ENCODE measurements at places on chromosomes 5 and 9. TPM values are rescaled to one million over a fixed set of nuclear protein-coding genes. Genes with fewer than 3 reads are reported as not detected.

DNA sequence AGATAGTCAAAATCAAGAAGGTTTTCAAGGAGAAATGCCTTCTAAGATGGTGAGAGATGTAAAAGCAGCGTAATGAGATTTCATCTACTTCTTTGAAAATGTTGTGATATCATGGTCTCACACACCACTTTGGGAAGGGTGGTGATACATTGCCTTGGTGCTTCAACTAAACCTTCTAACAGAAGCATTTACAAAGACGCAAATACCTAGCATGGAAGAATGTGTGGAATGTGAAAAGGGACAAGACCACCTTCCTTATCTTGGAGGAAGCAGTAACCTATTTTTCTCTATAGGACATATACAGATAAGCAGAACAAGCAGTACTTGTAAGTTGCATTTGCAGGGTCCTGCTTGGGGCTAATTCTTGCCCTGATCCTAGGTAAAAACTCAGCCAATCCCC, 38.8 kb downstream of the PCA3 start:
- peak overlapping the region; percentile 19 for H3K4me3 ChIP-seq
- peaks cover 19% of the 10 kb centered on the region for H3K4me1 ChIP-seq
- no peaks in the 10 kb centered on the region for H3K36me3 ChIP-seq

DNA sequence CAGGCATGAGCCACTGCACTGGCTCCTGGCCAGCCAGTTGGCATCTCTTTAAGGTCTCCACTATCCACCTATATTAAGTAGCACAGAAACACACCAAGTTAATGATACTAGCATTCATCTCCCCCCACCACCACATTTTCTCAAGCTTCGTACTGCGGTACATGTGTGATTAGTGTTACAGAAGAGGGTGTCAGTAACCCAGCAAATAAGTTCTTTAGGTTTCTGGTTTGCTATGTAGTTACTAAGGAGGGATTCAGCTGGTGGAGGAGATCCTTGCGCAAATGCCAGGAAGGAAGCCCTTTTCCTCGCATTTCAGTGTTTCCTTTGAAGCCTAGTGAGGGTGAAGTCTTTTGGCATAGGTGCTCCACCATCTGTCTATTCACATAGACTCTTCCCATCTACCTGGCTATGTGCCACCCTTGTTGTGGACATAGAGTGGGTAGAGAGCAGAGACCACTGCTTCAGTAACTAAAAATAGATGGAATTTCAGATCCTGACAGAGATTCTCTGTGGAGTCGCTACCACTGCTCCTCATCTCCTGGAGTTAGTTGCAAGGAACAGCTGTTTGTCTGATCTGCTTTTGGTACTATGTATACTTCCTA, 16.7 kb downstream of the UBE2D2 start:
- no peaks in the 10 kb centered on the region for H3K27me3 ChIP-seq
- H3K4me3 ChIP-seq = no peak overlapping the region
- no peak for DNase-seq
- H3K27ac ChIP-seq = no peak overlapping the region

- H3K27me3 ChIP-seq = no peaks in the 10 kb centered on the region
- no peak overlapping the region for H3K4me3 ChIP-seq
- no peaks in the 10 kb centered on the region for H3K36me3 ChIP-seq
- H3K4me1 ChIP-seq = no peaks in the 10 kb centered on the region
Measured at GRCh38 chr9:2526071-2526828, 95.3 kb upstream of the VLDLR start.

The TLX3 gene
- not detected for total RNA-seq

DNA sequence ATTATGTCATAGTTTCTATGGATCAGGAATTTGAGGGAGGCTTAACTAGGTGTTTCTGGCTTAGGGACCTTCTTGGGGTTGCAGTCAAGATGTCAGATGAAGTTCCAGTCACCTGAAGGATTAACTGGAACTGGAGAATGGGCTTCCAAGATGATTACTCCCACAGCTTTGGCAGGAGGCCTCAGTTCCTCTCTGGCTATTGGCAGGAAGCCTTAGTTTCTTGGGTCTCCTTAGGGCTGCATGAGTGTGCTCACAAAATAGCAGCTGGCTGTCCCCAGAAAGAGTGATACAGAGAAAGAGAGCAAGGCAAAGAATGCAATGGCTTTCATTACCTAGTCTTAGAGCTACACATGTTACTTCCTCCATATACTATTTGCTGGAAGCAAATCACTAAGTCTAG, 138.1 kb upstream of the TLE4 start:
- H3K27me3 ChIP-seq = no peaks in the 10 kb centered on the region
- no peaks in the 10 kb centered on the region for H3K4me1 ChIP-seq
- H3K36me3 ChIP-seq = no peaks in the 10 kb centered on the region
- H3K4me3 ChIP-seq = no peak overlapping the region
- no peak for DNase-seq

- no peaks in the 10 kb centered on the region for H3K36me3 ChIP-seq
- no peaks in the 10 kb centered on the region for H3K4me1 ChIP-seq
- no peaks in the 10 kb centered on the region for H3K27me3 ChIP-seq
- no peak overlapping the region for H3K4me3 ChIP-seq
Measured at GRCh38 chr9:26369093-26369492, 523.5 kb downstream of the CAAP1 start.

The ELL2 gene
- 28.6 TPM for total RNA-seq

DNA sequence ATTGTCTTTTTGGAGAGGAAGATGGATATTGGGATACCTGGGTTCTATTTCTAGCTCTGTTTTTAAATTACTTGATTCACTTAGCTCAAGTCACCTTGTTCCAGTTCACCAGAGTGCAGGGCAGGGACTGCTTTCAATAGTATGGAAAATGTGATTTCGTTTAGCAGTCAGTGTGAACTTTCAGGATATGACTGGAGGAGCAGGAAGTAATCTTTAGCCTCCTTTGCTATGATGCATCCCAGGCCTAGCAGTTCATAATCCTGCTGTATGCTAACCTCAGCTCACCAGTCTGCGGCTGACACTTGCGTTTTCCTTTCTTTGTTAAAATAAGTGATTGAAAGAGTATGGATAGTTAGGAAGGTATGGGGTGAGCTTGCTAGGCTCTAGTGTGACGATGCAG, 169.7 kb downstream of the ARHGAP26 start:
- no peaks in the 10 kb centered on the region for H3K27me3 ChIP-seq
- DNase-seq = no peak
- H3K27ac ChIP-seq = no peak overlapping the region

The ANKRD20A1 gene
- 3.4 TPM for total RNA-seq

DNA sequence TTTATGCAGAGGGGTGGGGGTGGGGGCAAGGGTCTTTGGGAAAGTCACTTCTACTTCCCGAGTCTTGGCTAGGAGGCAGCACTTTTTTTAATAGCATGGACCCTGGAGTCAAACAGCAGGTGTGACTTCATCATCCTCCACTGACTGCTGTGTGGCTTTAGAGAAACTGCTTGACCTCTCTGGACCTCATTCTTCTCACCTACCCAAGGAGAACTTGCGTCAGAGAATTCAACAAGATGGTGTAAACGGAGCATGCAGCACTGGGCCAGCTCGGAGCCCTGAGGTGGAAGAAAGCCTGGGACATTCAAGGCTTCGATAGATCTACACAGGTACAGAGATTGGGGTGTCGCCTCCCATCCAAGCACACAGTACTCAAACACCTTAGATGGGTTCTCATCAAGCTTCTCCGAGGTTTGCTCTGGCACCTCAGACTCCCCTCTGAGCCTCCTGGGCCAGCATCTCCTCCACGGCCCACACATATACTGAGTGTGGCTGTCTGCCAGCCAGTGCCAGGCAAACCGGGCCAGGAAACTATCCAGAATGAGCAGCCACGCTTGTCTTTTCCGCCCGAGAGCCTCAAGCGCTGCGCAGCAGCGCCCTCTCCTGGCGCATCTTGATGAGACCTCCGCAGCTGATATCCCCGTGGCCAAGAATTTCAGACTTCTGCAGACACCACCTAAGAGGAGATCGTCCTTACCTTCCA, 4.6 kb upstream of the SLC25A48 start:
- peaks cover 10% of the 10 kb centered on the region for H3K4me1 ChIP-seq
- H3K27ac ChIP-seq = no peak overlapping the region
- H3K27me3 ChIP-seq = peaks cover 41% of the 10 kb centered on the region

DNA sequence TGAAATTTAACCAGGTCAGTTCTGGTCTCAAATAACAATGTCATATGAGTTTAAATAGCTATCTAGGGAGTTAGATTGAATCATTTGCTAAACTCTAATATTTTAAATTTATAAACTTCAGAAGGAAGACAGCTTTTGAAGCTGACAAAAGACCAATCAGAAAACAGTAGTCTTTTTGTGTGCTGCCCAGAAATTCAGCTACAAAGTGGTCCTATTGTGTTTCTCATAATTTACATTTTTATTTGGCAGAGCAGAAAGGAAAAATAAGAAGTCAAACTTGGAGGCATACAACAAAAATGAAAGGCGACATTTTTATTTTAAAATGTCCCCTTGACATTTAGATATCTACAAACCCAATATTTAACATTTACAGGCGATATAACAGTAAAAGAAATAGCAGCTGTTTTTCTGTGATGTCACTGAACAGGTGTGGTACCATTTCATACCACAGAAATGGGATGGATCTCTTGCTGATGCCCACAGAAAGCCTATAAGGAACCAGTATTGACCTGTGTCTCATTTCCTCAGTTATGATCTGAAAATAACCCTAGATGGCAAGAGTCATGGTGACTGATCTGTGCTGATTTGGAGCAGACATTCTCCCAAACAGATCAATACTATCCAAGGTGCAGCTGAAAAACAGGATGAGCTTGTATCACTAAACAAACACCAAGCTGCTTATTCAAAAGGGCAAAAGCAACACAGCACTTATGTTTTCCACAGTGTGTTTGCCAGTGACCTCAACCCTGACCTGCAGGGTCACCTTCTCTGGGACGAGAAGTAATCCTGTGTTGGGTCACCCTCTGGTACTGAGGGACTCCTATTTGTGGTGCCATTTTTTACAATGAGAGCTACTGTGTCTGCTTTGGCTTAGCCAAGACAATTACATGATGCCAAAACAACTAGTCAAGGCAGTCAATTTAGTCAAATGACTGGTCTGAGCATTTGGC, 3.6 kb upstream of the FST start:
- no peak overlapping the region for H3K27ac ChIP-seq
- no peaks in the 10 kb centered on the region for H3K27me3 ChIP-seq
- no peak overlapping the region for H3K4me3 ChIP-seq
- no peaks in the 10 kb centered on the region for H3K36me3 ChIP-seq
- peaks cover 9% of the 10 kb centered on the region for H3K4me1 ChIP-seq

The MOB3B gene
- 5.4 TPM for total RNA-seq

- H3K27ac ChIP-seq = no peak overlapping the region
- no peak for DNase-seq
- H3K27me3 ChIP-seq = no peaks in the 10 kb centered on the region
- no peaks in the 10 kb centered on the region for H3K4me1 ChIP-seq
Measured at GRCh38 chr9:26243726-26244125, 565.5 kb upstream of the TUSC1 start.

Measured in endodermal cell (in vitro differentiated cells).